Stimulated activated CD8-positive, alpha-beta memory T cell treated with anti-CD3 and anti-CD28 coated beads, Interleukin-15, amount 100 ng/mL, for 24 hours (primary cell): ENCODE measurements at places on chromosomes 12 and 14.

DNA sequence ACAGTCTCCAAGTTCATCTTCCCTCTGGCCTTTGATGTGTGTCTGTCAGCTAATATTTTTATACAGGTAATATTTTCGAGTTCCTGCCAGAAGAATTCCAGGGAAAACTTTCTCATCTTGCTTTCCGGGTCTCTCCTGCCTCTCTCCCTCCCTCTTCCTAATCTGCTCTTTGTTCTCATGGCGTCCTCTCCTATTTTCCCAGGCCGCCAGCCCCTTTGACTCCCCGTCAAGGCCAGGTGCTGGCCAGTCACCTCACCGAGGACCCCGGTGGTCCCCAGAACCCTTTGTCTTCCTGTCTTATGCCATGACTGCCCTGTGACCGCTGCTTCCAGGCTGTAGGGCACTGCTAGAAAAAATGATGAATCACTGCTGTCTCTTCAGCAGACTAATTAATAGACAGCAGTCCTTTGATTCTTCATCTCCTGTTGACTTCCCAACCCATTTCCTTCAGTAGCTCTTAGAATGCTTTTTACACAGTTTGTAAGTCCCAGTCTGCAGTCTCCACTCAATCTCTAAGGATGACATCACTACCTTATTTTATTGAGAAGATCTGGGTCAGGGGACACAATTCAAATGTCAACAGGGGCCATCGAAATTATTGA is 40.7 kb downstream of the PPFIBP1 start:
- no peak for DNase-seq

- DNase-seq = no peak
These were observed 22.5 kb upstream of the ATP2B1 start for GRCh38 chr12:89731089-89731488.

DNA sequence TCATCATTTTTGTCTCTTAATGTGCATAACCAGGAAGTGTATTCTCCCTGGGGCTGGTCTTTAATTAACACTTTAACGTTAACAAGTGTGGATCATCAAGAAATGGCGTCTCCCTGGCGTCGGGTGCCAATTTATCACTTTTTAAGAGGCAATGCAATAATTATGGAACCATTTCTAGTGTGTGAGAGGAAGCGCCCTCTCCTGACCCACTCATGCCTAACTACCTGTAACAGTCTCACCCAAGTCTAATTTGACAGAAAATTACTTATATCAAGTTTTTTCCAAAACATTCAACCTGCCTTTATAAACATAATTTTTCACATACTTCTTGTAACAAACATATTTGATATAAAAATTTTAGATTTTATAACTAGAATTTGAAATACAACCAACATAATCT is 905.3 kb upstream of the MDGA2 start:
- DNase-seq = no peak

DNA sequence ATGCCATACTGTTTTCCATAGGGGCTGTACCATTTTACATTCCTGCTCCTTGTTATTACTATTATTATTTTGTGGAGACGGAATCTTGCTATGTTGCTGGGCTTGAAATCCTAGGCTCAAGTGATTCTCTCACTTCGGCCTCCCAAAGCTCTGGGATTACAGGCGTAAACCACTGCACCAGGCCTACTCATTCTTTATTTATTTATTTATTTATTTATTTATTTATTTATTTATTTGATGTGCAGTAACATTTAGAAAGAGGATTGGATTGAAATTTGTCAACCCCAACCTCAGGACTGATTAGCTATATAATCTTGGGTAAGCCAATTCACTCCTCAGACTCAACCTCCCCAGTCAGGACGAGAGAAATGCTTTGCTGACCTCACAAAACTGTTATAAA is 107.9 kb downstream of the VEZT start:
- no peak for DNase-seq

DNA sequence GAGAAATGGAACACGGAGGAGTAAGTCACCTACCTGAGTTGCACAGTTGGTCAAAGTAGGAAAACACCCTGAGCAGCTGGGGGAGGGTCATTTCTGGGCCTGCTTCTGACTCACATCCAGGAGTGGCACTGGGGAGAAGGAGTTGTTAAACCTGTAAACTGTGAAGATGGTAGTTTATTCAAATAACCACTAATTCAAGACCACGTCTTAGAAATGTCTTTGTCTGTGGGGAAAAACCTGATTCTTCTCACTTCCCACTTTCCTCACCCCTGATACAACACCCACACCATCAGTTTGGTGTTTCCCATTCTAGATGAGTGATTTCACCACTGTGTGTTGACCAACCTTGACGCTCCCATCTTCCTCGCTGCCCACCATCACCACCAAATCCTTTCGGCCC is 207.1 kb downstream of the ANO4 start:
- no peak for DNase-seq

DNA sequence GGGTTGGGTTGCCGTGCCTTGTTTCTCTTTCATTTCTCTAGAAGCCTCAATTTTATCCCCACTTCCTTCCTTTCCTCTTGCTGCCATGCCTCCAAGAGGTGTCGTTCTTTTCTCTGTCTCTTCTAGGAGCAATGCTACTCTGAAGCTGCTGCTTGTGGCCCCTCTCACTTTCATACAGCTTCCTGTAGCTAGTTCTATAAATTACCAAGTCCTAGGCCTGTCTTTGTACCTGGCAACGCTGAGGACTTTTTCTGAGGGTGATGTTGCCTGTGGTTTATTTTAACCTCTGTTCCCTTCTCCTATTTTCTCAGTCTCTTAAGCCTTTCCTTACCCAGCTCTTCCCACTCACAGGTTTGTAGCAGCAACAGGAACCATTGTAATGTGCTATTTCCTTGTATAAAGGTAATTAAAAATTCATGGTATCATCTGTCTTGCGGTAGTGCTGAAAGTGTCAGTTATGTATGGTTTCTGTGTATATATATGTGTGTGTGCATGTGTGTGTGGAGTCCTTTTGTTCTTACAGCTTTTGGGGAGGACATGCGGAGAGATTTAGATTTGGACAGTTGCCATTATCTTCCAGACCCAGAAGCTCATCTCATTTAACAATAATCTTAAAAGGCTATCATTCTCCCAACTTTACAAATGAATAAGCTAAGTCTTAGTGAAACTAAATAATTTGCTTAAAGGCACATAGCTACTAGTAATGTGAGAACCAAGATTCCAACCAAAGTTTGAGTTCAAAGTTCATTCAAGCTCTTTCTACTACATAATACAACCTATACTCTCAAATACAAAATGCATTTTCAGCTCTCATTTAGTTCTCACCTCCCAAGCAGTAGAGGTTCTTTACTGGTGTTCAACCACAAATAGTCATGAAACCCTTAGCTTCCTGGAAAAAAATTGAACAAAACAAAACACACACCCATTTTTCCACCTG is 43.8 kb downstream of the DDHD1 start:
- DNase-seq = no peak

GRCh38 chr12:58895053-58895452 is 25.3 kb downstream of the LRIG3 start:
- no peak for DNase-seq

DNA sequence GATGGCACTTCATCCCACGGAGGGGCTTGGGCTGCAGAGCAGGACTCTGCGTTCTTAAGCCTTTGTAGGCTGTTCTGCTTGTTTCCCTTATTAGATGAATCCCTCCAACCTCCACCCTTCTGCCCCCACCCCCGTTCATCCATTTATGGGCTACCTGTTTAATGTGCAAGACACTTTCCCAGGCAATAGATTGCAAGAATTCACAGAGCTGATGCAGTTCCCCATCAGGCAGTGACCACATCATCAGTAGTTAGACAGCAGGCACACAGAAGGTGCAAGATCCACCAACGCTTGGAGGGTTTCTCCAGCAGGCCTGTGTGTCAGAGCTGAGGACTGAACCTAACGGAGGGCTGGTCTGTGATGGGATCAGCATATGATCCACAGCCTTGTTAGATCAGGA is 1.2 kb upstream of the C1R start:
- no peak for DNase-seq

DNA sequence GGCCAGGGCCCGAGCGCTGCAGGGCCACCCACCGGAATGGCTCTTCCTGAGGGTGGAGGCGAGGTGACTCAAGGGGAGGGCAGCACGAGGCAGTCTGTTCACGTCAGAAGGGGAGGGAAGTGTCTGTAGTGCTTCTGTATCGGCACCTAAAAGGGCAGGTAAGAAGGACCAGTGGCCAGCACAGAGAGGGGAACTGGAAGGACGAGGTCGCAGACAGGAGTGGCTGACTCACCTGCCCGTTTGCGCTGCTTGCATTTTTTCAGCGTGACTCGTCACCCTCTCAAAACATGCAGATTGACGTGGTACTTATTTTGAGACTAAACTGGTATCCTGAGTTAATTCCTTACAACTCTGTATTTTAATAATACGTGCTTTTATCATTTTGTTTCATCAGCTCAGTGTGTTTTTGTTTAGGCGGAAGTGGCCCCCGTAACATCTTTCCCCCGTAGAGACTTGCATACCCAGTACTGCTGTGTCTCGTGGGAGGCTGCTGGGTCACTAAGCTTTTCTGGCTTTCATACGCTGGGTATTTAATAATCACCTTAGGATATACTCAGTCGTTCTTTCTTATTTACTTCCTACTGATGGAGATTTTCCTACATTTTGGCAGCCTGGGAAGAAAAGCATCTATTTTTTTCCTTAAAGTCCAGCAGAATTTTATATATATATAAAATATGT is 26.4 kb downstream of the SFSWAP start:
- DNase-seq = no peak

GRCh38 chr12:122852336-122853275 is 17.3 kb downstream of the HIP1R start:
- no peak for DNase-seq

GRCh38 chr12:106878804-106879203 is 76.9 kb upstream of the TMEM263 start:
- DNase-seq = no peak

GRCh38 chr12:6987956-6988553 is 17.3 kb downstream of the EMG1 start:
- no peak for DNase-seq
